ENCODE measurements at places on chromosomes 3 and 15.

DNA sequence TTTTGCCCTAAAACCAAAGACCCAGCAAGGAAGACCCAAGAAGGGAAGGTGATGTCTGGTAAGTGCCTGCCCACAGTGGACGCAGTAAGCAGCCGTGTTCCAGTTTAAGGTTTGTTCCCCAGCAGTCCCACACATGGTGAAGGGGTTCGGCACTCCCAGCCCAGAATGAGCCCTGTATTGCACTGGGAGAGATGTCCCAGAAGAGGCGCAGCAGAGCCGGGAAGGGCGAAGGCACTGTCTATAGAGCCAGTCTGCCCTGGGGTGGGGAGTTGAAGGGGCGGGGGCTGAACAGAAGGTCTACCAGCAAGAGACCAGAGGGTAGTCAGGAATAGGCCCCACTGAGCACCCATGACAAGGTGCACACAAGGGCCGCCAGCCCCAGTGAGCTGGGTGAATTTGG lies 6.4 kb downstream of the TMEM158 start:
- no peak for DNase-seq

DNA sequence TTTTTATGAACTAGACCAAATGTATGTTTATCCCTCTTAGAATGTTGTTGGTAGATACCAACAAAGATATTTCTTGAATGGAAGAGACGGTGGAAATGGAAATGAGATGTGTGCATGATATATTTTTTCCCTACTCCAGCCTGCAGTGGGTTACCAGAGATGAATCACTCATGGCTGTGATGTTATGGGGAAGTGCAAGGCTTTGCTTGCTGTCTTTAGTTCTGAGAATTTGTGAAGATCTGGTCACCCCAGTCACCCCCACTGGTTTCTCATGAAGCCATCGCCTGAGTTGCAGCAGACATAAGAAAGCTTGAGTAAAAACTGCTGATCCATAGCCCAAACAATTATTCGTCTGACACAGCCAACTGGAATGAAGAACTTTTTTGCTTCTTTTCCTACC lies 78.1 kb upstream of the EOMES start:
- DNase-seq: no peak

- no peak for DNase-seq
Observed at GRCh38 chr15:95869920-95870319, 460.6 kb upstream of the NR2F2 start.

DNA sequence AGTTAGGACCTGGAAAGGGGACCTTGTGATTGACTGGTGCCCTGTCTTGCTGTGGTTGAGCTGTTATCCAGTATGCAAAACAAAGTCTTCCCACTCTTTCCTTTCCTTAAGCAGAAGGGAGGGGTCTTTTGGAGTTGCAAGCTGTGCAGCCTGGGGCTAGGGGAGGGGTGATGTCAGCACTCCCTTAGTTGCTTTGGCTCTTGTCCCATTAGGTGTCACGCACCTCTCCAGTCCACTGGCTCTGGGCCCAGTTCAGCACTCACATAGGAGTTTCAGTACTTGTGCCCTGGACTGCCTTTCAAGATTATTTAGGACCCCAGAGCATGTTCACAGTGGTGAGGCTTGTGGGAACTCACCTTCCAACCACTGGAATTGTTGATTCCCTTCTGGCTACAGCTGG lies 238.5 kb downstream of the DOCK3 start:
- no peak for DNase-seq

- DNase-seq: peak; percentile 56
Observed at GRCh38 chr15:41603941-41604911, 45.2 kb downstream of the TYRO3 start.
